ENCODE measurements at places on chromosomes 13 and 19.

DNA sequence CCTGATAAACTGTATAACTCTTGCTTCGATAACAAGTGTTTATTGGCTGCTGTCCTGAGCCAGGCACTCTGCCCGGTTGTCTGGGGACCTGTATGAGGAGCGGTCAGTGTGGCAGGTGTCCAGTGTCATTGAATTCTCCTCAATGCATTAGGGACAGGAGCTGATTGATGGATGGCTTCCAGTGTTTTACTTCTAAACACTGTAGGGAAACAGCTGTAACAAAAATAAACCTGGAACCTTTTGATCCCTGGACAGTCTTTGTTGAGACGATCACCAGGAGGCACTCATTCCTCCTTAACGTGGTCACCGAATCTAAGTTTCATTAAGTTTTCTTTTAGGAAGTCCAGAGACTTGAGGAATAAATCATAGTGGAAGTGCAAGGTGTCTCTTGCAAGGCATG, 17.9 kb downstream of the UBAC2 start:
- no peak for DNase-seq

DNA sequence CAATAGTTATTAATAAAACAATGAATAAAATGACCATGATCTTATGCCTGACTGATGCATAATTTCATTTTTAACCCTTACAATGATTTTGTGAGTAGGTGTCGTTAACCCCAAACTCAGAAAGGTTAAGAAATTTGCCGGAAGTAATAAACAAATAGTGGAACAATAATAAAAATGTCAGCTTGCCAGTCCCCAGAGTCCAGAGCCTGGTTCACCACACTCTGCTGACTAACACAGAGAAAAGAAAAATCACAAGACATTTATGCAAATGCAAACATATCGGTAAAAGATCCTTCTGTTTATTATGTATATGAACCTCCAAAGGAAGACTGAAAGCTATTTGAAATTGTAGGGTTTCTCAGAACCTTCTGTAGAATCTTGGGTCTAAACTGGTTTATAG, 563.7 kb downstream of the EFNB2 start:
- DNase-seq, result no peak

DNA sequence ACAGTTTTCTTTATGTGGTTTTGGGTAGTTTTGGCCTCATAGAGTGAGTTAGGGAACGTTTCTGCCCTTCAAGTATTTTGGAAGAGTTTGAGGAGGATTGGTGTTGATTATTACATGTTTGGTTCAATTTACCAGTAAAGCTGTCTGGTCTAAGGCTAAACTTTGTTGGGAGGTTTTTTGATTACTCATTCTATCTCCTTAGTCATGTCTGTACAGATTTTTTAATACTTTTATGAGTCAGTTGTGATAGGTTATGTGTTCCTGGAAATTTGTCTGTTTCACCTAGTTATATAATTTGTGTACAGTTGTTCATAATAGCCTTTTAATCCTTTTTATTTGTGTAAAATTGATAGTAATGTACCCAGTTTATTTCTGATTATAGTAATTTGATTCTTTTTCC, 20.4 kb downstream of the RNF17 start:
- no peak for DNase-seq

DNA sequence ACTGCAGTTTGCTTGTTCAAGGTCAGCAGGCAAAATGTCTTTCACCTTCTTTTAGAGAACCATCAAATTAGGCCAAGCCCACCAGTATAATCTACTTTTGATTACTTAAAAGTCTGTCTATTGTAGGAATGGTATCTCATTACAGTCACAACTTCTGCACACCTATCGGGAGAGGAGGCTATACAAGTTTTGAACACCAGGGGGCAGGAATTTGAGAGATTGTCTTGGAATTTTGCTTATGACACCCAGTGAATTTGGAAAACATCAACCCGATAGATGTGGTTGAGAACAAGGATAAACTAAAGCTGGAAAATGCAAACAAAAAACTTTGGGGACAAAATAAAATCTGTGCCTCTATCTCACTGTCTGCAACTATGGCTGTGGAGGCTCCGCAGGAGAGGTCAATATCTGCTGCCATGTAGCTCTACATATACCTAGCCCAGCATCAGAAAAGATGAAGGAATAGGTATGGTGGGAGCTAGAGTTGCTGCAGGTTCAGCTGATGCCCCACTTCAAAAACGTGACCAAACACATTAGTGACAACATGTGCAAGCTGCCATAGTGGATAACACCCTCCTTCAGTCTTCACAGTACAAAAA, 1299.2 kb upstream of the SPRY2 start:
- no peak for DNase-seq

DNA sequence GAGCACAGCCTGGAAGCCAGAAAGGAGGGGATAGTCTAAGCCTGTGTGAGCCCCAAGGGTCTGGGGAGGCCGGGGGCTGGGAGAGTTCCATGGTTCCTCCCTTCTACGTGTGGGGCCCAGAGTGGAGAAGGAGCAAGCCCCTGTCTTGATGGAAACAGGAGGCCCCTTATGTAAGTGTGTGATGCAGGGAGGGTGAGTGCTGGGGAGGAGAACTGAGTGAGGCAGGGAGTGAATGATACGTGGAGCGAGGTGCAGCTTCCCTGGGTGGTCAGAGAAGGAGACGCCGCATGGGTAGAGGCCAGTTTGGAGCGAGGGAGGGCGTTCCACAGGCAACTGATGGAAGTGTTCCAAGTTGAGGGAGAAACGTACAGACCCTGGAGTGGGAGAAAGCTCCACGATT, 16.0 kb downstream of the MAG start:
- no peak for DNase-seq

- DNase-seq, result no peak
Measured at GRCh38 chr13:51524829-51525566, 59.3 kb upstream of the WDFY2 start.

DNA sequence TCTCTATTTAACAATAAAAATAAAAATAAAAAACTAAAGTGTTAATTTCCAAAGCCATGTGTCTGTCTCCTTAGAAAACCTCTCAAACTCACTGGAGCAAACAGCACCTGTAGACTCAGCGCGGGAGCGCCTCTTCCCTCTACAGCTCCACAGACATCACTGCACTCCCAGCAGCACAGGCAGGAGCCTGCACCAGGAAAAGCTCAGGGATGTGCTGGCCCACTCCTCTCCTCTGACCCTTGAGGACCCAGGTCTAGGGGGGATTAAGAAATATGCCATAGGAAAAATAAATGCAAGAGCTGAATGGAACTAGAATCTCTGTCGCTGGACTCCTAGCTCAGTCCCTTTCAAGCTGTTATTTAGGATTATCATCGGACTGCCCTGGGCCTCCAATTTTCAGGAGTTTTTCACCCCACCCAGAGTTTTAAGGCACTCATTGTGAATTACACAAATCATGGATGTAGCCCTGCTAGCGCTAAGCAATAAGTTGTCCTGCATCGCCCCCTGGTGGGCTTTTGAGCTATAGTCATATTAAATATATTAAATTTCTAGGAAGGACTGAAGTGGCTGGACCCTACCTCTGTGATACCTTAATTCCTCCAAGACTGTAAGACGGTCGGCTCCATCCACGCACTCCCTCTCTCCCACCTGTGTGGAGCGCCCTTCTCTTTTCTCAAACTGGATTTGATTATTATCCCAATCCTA, 333.9 kb downstream of the UQCRFS1 start:
- no peak for DNase-seq

Data from T-helper 22 cell (primary cell).